Gastrocnemius medialis (tissue), 4 donors: ENCODE measurements at places on chromosomes 7 and 10.

GRCh38 chr10:9643782-9644181 lies 1373.9 kb upstream of the CELF2 start:
- DNase-seq, result no peak

GRCh38 chr7:101154693-101155102 lies 422 bp downstream of the AP1S1 start:
- DNase-seq, result no peak

GRCh38 chr10:97904018-97904381 lies 54.4 kb downstream of the GOLGA7B start:
- DNase-seq, result no peak

GRCh38 chr7:111268941-111269340 lies 178.0 kb downstream of the LRRN3 start:
- no peak for DNase-seq

DNA sequence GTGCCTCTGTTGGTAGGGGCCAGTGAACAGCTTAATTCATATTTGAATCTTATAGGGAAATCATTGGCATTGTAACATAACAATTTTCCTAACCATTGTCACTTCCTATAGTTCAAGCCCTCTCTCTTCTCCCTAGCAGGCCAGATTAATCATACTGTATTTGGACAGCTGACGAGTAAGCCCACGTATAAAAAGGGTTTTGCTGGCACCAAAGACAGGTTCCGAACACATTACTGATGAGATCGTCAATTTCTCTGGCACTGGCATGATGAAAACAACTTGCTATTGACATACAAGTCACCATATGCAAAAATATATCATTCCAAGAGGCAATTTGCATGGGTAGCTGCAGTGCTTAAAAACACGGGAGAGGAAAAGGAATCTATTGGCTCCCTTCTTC lies 891.1 kb upstream of the AUTS2 start:
- no peak for DNase-seq

DNA sequence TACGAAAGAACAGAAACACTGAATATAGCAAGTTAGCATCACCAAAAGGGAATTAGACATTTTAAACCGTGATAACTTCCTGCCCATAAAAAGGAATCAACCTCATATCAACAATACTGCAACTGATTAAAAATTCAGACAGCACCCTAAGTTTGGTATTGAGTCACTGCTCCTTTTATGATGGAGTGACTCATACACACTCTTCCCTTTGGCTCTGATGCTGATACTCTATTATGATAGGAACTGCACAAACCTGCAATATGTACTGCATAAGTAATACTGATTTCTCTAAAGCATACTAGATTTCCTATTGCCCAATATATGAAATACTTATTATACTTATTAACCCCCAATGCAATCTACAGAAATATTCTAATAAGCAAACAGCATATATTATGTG lies 118.7 kb downstream of the PARD3 start:
- DNase-seq, result no peak

DNA sequence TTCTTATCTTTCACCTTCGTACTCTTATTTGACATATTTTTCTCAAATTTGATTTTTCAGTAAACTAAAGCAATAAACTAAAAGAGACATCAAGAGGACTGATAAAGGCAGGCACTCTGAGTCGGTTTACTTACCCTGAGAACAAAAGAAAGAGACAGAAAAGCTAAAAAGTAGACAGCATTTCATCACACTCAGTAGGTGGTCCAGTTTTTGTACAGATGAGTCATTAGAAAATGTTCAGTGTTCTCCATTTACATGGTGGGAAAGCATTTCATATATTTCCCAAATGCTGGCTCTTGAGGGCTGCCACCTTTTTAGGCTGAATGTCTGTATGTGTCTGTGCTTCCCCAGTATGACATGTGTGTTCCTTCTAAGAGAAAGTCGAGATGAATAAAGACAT lies 52.7 kb downstream of the NHLRC2 start:
- DNase-seq, result no peak

DNA sequence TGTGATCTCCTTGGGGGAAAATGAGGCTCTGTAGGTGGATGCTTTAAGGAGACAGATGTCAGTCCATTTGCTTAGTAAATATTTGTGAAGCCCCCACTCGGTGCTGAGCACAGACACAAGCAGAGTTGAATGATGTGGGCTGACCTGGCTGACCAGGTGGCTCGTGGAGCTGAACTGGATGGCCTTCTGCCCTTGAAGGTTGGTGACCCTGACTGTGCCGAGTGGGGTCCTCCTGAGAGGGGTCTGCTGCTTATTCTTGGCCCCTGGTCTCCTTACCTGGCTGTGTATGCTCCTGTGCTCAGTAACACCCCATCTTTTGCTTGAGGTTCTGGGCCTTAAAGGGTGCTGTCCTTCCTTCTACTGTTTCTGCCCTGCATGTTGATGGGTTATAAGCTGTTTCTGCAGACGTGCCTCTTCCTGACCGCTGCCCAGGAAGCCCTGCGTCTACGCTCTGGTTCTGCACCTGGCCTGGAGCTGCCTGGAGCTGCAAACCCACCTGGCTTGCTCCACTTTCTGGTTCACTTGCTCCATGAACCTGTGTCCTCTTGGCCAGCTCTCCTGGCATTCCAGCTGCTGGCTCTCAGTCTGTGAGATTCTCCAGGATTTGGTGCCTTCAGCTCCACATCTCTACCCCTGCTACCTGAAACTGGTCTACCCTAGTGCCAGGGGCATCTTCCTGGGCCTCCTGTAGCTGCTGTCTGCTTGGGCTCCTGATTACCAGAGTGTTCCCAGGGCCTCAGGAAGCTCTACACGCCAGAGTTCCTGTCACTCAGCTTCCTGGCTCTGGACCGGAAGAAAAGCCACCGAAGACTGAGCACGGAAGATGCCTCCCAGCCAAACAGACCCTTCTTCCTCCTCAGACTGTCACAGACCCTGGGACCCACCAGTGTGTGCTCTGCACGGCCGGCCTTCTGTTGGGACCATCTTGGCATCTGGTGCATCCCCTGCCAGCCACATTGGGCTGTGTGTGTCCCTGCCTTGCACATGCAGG lies 76.5 kb downstream of the ADCY1 start:
- no peak for DNase-seq

- DNase-seq, result no peak
These were observed 1.5 kb upstream of the ANTXRL start for GRCh38 chr10:46285300-46285699.

- no peak for DNase-seq
These were observed 52.6 kb downstream of the GNAI1 start for GRCh38 chr7:80187279-80187678.

- DNase-seq, result no peak
These were observed 316.0 kb downstream of the AGMO start for GRCh38 chr7:15245831-15246230.

DNA sequence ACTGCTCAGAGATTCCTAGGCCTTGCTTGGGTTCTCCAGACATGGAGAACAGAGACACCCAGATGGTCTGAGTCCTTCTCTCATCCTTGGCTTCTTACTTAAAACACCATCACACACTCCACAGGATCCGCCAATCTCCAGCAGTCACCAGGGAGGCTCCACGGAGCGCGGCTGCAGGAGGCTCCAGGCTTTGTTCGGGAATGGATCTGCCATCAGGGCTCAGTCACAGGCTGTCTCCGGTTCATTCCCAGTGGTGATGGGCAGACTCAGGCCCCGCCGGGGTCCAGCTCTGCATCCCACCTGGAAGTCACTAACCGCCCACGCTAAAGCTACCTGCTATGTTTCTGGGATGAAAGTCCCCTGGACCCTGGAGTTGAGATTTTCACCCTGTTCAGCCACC lies 312.9 kb downstream of the TCERG1L start:
- DNase-seq, result no peak

- no peak for DNase-seq
These were observed 230.8 kb upstream of the GHITM start for GRCh38 chr10:83908506-83908905.

DNA sequence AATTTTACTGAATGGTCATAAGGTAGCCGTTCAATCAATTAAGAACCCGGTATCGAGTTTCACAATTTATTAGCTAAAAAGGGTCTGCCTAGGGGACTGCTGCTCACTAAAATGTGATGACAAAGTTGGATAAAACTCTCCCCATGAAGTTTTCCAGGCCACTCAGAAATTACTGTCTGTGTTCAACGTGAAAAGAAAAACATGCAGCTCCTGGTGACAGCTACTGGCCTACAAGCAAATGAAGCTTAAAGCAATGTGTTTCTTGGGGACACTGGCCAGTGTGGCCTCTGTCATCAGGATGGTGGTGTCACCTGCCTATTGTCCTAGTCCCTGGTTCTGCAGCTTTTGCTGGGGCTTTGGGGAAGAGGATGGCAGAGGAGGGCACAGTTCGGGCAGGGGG lies 222.6 kb downstream of the WDR11 start:
- DNase-seq, result no peak

GRCh38 chr10:118694848-118695247 lies 59.9 kb downstream of the CACUL1 start:
- DNase-seq, result no peak

GRCh38 chr7:44621034-44621749 lies 14.8 kb downstream of the OGDH start:
- DNase-seq, result peak; percentile 47

GRCh38 chr10:934746-935406 lies 3.4 kb upstream of the LARP4B start:
- no peak for DNase-seq

GRCh38 chr10:91190876-91191583 lies 29.4 kb upstream of the PCGF5 start:
- DNase-seq, result peak; percentile 53

GRCh38 chr10:44198780-44199097 lies 186.2 kb downstream of the CXCL12 start:
- DNase-seq, result no peak

DNA sequence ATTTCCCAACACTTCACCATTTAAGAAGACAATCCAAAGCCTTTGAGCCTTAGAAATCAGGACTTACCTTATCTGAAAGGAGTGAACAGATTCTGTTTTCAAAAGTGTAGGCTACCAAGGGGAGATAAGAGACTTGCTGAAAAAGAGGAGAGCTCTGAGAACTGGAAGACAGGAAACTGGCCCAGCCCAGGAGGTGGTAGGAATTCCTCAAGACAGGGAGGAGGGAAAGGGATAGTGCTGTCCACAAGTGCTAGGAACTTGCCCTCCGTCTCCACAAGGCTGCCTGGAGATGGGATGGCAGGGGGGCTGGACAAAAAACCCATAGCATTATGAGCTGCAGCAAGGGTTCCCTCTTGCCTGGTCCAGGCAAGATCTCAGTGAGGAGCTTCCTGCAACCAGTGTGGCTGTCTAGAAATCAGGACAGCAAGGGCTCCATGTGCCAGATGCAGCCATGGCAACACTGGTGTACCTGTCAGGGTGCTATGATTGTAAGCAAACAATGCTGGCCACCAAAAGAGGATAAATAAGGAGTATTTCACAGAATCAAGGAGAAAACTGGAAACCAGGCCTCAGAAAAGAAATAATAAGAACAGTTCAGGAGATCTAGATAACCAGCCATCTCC lies 22.7 kb upstream of the FRMD4A start:
- no peak for DNase-seq

GRCh38 chr10:102113956-102114857 lies 6.0 kb downstream of the LDB1 start:
- no peak for DNase-seq

- DNase-seq, result no peak
These were observed 42.2 kb downstream of the ACSM6 start for GRCh38 chr10:95236068-95236903.

DNA sequence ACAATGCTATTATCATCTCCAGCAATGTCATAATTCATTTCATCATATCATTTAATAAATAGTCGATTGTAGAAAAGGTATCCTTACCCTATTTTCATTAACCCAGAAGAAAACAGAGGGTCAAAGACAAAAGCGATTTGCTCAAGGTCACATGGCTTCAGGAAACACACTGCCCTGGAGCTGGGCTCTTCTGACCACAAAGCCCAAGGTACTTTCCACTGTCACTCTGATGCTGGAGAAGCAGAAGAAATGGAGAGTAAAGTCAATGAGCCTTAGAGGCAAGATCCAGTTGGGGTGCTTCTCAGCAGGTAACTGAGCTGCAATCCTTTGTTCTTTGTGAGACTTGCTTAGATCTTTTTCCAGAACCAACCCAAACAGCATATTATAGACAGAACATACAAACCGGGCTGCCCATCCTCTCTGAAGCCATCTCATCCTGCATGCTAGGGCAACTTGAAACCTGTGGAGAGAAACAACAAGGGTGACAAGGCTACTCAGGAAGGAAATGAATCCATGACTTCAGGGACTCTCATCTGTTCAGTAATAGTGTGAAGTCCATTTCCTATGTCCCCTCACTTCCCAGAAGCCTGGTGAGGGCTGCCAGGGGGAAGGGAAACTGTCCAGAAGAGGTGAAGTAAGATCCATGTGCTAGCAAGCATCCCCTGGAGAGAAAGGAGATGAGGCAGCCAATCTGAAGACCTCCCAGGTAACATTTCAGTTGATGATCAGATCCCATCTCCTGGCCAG lies 148.6 kb upstream of the SVIL start:
- peak; percentile 43 for DNase-seq

GRCh38 chr7:142954680-142955268 lies 7.4 kb downstream of the KEL start:
- DNase-seq, result no peak

DNA sequence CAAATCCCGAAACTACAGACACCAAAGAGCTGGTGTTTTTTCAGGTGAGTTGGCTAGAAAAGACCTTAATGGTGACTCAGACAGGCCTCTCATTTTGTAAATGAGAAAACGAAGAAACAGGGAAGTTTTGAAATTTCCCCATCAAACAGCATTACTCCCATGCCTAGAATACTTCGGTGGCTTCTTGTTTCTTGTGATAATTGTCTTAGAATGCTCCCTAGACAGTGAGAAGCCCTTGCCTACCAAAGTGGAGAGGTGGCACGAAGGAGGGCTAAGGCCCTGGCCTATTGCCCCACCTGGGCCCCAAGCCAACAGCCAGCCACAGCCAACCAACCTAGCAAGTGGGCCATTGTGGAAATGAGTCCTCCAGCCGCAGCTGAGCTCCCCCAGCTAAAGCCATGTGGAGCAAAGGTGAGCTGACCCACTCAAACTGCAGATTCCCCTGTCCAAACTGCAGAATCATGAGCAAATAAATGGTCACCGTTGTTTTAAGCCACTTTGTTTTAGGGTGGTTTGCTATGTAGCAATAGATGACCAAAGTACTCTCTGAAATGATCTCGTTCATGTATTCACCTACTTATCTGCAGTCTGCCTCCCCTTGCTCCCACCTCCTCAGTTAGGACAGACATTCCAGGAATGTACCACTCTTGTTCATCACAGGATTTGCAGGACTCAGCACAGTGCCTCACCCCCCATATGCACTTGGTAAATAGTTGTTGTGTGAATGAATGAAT lies 97.7 kb upstream of the FGFR2 start:
- no peak for DNase-seq

DNA sequence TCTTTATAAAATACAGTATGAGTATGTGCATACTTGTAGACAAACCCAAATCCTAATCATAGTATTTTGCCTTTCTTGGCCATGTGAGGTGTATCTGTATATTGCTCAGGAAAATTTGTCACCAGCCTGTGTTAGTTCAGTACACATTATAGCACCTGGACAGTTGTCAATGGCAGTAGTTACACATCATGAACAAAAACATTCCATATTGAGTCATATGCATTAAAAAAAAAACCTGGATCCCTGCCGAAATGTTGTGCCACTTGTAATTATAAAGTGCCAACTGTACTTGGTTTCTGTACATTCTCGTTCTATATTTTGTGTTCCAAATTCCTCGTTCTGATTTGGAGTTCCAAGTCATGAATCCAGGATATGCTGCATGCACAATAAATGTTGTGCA lies 410.4 kb downstream of the INHBA start:
- DNase-seq, result no peak
